ENCODE measurements at places on chromosomes 11 and 22. TPM values are rescaled to one million over a fixed set of nuclear protein-coding genes. Genes with fewer than 3 reads are reported as not detected.

The TIRAP gene
- total RNA-seq: 8.1 TPM

The FIBIN gene
- not detected for total RNA-seq

GRCh38 chr11:13188179-13188578, 89.4 kb upstream of the BMAL1 start:
- no peak for DNase-seq

DNA sequence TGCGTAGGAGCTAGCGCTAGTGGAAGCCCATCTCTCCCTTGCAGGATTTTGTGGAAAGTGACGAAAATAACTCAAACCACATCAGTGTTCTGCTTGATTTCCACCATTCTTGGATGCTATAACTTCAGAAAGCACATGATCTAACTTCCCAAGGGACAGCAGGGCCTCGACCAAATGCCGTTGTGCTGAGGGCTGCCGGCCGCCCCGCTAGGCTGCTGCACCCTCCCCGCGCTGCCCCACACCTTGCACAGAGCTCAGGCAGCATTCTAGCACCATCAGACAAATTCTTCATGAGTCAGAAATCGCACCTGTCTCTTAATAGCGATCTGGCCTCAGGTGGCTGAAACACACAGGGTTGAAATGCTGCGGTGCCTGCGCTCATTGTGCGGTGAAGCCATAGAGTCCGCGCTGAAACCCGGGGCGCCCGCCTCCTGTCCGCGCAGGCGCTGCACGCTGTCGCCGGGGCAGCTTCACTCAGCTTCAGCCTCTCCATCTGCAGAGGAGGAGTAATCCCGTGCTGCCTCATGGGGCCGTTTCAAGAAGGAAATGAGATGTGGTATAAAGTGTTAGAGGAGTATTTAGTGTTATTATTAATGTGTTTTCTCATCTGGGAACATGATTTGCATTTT, 59.2 kb upstream of the B3GAT1 start:
- no peak for DNase-seq

Data from Calu3 (cell line).